Fibroblast of skin of abdomen (primary cell): ENCODE measurements at places on chromosomes 12 and 14.
A peak's percentile ranks its signal among the peaks of the same experiment; 100 is the strongest.

GRCh38 chr14:99518441-99519346, 37.5 kb downstream of the CCNK start:
- DNase-seq = peak; percentile 40

GRCh38 chr14:65070471-65070976, 31.8 kb downstream of the MAX start:
- DNase-seq = peak; percentile 31

GRCh38 chr14:61749264-61749663, 13.0 kb upstream of the SNAPC1 start:
- DNase-seq = no peak

- DNase-seq = no peak
Observed at GRCh38 chr12:118850244-118850825, 131.0 kb upstream of the SRRM4 start.

DNA sequence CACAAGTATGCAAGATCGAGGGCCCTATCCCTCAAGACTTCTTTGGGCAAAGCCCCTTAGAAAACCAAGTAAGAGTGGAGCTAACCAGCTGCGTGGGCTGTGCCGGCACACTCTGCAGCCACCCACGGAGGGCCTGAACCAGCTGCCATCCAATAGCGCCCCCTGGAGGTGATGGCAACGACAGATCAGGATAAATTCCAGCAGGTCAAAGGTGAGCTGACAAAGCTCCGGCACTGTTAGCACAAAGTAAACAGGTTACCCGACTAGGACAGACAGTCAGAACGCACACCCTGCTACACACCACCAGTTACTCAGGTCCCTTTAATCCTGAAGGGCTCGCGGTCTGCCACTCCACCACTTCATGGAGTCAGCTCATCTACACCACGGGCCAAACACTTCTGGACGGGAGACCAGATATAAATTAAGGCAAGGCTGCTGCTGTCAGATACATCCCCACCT, 4.9 kb downstream of the ZBTB39 start:
- peak; percentile 44 for DNase-seq

DNA sequence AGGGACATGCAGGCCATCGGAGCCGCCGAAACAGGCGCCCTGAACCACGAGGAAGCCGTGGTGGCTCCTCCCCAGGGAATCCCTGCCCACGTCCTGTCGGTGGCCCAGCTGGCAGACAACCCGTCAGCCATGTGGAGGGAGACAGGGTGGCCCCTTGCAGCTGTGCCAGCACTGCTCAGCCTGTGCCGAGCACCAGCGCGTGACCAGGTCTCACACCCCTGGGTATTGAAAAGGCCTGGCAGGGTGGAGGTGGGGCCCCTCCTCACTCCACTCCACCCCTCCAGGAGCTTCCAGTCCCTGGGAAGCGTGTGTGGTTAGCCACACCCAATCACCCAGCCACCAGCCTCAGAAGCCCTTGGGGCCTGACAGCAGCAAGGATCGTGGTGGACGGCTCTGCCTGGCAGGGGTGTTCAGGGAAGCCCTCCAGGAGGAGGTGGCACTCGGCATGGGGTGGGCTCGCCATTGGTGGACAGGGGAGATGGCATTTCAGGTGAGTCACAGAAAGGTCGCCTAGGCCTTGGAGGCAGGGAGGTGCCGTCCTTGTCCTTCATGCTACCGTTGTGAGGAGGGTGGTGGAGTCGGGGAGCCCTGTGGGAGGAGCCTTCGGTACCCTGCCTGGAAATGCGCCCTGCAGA, 12.3 kb upstream of the DLK1 start:
- DNase-seq = no peak

GRCh38 chr12:115541891-115542421, 735.5 kb downstream of the MED13L start:
- peak; percentile 34 for DNase-seq

- DNase-seq = no peak
Observed at GRCh38 chr14:70881549-70882177, 25.6 kb upstream of the PCNX1 start.

DNA sequence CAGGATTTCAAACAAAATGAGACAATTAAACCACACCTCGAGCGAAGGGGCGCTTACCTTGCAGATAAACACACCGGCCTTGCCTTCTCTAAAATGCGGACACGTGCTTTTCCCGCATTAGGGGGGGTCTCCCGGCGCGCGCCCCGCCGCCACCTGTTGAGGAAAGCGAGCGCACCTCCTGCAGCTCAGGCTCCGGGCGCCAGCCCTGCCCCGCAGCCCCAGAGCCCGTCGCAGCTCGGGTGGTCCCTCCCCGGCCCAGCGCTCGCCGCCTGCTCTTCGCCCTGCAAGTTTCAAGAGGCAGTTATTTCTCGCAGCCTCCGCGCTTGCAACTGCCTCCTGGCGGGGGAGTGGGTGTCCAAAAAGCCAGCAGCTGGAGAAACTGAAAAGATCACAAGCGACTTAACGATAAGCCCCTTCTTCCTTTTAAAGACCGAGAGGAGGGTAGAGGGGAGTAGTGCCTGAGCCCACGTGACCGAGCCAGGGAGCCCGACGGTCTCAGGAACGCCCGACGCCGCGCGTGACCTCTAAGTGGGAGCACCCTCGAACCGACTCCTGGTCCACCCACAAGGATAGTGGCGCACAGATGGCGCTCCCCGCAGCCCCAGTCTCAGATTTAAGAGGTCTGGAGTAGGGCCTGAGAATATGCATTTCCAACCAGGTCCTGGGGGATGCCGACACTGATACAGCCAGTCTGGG, at the start of gene ESR2:
ESR2 (minus strand) TSS at position 396 of the 696 bp plus-strand sequence. CDS start 11,386 bp downstream, outside the sequence.
- DNase-seq = peak; percentile 27

GRCh38 chr12:49535921-49536525, 2.8 kb upstream of the KCNH3 start:
- no peak for DNase-seq

DNA sequence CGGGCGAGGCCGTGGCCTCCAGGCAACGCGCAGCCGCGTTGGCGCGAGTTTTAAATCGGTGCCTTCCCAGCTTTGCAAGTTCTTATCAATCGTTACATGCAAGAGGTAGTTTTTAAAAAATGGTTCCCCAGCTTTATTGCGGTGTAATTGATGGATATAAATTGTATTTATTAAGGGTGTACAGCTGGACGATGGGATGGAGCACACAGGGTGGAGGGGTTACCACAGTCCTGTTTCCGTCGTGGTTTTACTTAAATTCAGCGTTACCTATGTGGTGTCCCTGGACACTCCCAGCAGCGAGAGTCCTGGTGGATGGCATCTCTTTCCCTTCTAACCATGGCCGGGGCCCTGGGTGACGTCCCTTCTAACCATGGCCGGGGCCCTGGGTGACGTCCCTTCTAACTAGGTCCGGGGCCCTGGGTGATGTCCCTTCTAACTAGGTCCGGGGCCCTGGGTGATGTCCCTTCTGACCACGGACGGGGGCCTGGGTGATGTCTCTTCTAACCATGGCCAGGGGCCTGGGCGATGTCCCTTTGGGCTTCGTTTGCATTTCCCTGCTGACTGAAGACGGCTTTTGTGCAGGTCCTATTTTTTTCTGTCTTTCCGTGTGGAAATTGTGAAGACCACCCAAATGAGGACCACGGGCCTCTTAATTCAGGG, 97.9 kb downstream of the TNFAIP2 start:
- DNase-seq = no peak

DNA sequence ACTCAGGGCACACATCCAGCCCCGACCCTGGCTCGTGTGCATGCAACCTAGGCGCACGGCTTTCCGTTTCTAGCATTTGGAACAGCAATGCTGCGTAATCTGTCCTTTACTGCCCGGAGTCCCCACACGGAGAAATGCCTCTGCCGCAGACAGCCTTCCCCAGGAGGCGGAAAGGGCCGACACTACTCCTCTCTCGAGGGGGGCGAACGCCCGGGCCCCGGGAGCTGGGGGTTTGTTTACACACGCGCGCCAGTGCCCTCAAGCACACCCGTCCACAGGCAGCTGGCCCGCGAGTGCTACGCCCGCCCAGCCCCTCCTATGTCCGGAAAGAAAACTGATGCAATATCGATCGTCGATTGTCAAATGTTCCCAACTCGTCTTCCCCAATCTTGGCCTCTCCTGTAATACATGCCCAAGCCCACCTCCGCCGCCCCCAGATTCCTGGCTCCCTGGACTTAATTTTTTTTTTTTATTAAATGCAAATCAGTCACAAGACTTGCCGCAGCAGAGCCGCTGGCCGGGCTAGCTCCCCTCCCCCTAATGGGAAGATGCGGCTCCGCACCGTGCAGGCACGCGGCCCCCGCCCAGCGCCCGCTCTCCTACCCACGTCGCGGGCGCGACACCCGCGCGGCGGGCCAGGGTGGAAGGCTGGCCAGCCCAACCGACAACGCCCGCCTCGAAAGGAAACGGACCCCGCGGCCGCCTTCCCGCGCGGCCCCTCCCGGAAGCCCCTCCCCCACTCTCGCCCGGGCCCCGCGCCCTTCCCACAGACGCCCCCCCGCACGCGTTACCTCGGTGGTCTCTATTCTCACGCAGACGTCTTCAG, 642 bp downstream of the SLC38A2 start:
- peak; percentile 68 for DNase-seq

DNA sequence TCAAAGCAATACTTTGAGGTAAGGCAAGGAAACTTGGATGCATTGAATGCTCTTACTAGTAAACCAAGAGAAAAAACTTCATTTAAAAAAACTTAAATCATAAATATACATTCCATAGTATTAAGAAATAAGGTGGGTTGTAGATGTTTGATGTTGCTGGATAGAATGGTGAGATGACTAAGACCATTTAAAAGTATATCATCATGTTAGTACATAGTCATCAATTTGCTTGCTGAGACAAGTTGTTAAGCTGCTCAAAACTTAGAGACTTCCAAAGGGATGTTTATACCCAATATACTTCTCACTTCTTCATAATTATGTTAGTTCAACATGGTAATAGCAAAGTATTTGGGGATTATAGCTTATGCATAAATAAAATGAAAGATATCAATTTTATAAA, 675.5 kb upstream of the MGAT4C start:
- DNase-seq = peak; percentile 8

GRCh38 chr14:42000450-42000849, 393.8 kb downstream of the LRFN5 start:
- DNase-seq = peak; percentile 6

GRCh38 chr14:89369656-89370055, 47.4 kb downstream of the FOXN3 start:
- no peak for DNase-seq

DNA sequence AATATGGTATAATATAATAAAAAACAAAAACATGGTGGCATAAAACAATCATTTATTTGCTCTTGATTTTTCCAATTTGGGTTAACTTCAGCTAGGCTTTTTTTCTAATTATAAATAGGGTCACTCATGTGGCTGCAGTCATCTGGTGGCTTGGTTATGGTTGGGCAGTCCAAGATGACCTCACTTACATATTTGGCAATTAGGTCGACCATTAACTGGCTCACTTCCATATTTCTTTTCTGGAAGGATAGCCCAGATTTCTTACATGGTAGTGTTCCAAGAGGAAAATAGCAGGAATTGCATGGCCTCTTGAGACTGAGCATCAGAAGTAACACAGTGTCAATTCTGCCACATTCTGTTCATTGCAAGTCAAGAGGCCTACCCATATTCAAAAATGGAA, 153.4 kb downstream of the FUT8 start:
- DNase-seq = peak; percentile 3

DNA sequence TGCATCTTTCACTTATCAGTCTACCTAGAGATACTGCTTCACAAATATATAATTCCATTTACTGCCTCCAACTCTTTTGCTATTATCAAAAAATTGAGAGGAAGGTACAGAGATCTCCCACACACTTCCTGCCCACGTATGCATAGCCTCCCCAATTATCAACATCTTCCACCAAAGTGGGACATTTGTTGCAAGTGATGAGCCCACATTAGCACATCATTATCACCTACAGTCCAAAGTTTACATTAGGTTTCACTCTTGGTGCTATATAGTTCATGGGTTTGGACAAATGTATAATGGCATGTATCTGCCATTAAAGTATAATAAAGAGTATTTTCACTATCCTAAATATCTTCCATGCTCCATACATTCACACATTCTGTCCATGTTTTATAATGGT, 66.3 kb downstream of the SLC2A13 start:
- DNase-seq = no peak

DNA sequence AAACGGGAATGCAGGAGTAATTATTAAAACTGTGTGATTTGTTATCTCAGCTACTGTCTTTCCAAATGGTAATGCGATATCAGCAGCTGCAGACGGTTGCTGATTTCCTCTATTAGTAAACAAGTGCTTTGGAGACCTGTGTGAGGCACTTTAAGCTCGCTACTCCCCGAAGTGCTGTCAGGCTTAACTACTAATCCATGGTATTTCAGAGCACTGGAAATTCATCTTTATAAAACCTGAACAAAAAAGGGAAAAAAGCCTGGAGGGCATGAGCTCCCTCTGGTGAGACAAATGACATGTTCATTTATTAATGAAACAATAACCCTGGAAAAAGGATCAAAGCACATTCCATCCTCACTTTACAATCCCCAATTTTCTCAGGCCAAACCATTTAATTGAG, 143.6 kb upstream of the OTX2 start:
- DNase-seq = no peak

DNA sequence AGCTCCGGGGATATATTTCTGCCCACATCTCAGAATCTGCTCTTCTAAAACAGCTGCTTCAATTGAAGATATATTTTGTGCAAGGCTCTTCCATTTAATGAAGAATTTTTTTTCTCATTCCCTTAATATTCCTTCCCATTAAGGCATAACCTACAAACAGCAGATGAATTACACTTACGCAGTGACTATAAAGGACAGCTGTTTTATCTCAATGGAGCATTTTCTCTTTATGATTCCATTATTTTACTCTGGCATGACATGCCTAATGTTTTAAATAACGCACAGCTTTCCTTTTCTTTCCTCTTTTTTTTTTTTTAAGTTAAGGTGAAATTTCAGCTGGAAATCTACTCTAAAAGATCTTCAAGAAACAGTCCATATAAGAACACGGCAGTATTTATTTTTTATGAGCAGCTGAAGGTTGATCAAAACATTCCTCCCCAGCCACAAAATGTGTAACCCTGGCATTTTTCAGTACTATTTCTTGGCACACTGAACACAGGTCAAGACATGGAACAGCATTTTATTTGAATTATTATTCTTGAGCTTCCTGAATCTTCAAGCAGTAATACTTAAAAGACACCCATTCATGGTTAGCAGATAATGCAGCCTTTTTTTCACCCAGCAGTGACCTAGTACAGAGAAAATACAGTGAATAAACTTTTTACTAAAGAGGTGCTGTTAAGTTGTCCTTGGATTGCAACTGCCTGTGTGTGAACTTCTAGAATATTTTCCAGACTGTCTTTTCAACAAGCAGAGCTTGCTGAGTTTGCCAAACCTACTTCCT, 118.1 kb upstream of the FOXN3 start:
- peak; percentile 67 for DNase-seq

- no peak for DNase-seq
Observed at GRCh38 chr14:31690056-31690455, 128.9 kb downstream of the NUBPL start.

DNA sequence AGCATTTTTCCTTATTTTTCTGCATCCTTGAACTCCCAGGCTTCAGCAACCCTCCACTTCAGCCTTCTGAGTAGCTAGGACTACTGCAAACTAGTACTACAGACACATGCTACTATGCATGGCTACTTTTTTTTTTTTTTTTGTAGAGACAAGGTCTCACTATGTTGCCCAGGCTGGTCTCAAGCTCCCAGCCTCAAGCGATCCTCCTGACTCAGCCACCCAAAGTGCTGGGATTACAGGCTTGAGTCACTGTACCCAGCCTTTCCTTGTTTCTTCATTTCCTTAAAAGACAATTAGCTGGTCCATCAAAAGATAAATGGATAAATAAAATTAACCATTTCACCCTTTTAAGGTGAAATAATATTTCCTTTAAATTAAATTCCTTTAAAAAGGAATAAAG, 205.8 kb downstream of the SPTSSA start:
- no peak for DNase-seq

- DNase-seq = no peak
Observed at GRCh38 chr14:61190341-61190740, 90.8 kb downstream of the TMEM30B start.
